ENCODE measurements at places on chromosomes 11 and 22.
A peak's percentile ranks its signal among the peaks of the same experiment; 100 is the strongest.

- DNase-seq = no peak
These were observed 34.9 kb upstream of the EIF3D start for GRCh38 chr22:36563898-36564297.

GRCh38 chr11:14892577-14892976 lies 546 bp upstream of the CYP2R1 start:
- DNase-seq = no peak

- no peak for DNase-seq
These were observed 30.9 kb downstream of the MIF start for GRCh38 chr22:23925020-23925606.

GRCh38 chr22:37896181-37896592 lies 9.9 kb upstream of the MICALL1 start:
- DNase-seq = peak; percentile 38

- DNase-seq = no peak
These were observed 119.2 kb downstream of the KCNQ1OT1 start for GRCh38 chr11:2580571-2581001.

Data from hematopoietic multipotent progenitor cell treated with erythropoietin and hydrocortisone succinate and interleukin-3 and kit ligand, for 6 days (in vitro differentiated cells).